ENCODE measurements at places on chromosomes 13 and 19. TPM values are rescaled to one million over a fixed set of nuclear protein-coding genes. Genes with fewer than 3 reads are reported as not detected.

DNA sequence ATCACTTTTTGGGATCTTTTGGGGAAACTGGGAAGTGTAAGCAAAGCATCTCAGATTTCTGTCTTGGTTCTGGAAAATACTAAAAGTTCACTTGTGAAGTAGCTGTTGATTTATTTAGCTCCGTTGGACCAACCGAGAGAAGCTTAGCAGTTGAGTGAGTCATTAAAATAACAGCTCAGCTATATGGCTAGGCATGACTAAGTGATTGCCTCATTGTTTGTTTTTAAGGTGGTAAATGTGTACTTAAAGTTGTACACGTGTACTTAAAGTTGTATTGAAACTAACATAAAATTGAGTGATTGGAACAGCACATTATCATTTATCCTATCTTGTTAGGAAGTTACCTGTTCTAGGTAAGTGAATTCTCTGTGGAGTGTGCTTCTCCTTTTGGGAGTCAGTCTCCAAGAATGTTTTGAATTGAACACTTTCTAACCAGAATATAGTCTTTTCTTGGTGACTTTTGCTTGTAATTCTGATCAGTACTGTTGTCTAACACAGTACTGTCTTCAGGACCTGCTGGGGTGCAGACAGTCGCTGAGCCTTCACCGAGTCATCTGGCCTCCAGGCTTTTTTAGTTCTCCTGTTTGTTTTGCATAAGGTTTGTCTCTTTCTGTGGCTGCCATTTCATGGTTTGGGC lies 2.9 kb upstream of the DCUN1D2 start:
- DNase-seq = peak; percentile 99

Gene NDUFS7
- total RNA-seq = 56.8 TPM

Gene ADGRE2
- total RNA-seq = 0.17 TPM

DNA sequence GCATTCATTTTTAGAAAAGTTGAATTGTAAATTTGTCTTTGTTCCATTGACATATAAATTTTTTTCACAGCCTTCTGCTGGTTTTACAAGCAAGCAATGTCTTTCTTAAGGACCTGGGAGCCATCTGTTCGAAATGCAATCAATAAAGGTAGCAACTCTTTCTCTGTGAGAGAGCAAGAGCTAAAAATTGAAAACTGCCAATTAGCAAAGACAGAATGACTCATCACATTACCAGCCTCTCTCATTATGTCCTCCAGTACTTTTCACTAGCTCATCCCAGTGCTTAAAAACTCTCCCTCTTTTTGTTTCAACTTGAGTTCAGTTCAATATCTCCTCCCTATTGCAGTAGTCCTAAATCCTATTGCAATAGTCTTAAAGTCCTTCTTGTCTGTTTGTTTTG lies 760.7 kb upstream of the SLITRK6 start:
- no peak for DNase-seq

- no peak for DNase-seq
Observed at GRCh38 chr19:5022066-5022860, 53.4 kb downstream of the KDM4B start.

DNA sequence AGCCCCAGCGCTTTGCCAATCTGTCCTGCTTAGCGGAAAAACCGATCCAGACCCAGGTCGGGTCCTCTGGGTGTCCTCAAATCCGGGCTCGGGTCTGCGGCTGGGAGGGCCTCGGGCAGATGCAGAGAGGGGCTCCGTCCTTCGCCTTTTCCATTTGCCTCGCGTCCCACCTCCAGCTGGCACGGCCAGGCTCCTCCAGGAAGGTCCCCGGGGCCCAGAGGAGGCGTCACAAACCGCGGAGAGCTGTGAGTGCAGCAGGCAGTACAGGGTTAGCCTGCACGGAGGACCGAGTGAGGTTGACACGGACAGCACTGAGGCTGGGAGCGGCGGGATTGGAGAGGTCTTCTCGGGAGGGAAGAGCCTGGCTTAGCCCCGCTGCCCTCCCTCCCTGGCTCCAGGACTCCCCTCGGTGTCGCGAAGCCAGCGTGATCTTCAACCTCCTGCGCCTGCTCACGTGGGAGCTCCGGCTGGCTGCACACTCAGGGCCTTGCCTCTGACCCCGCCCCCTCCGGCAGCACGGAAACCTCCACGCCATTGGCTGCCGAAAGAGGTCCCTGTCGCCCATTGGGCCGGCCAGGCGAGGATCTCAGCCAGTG lies 2.8 kb upstream of the IFNL2 start:
- no peak for DNase-seq

DNA sequence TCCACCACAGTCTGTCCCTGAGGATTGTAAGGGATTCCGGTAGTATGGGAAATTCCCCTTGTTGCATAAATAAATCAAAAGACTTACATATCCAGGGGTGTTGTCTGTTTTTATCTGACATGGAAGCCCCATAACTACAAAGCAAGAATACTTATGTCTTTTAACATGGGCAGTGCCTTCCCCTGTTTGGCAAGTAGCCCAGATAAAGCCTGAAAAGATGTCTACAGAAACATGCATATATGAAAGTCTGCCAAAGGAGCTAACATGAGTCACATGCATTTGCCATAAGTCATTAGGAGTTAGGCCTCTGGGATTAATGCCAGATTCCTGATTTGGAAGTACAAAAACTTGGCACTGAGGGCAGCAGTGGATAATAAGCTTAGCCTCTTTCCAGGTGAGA lies 62.1 kb downstream of the ZNF737 start:
- DNase-seq = peak; percentile 21

DNA sequence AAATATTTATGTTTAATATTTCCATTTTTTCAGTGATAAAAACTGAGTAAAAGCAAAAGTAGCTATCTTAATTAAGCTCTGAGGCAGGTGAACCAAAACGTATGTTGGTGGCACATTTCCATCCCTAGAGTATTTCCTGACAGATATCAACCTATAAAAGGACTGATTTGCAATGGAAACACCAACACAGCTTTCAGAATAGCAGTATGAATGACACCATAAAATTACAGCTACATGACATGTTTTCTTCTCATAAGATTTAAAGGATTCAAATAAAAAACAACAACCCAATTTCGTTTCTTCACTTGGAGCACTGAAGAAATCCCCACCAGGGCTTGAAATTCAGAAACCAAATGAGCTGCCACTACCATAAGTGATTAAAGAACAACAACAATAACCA lies 194.4 kb downstream of the RFC3 start:
- no peak for DNase-seq

Gene PRKCSH
- 85.8 TPM for total RNA-seq

Gene ZNF583
- total RNA-seq = 7.2 TPM

Gene GIPC3
- total RNA-seq = not detected

GRCh38 chr19:10086591-10087192 lies 575 bp downstream of the SHFL start:
- DNase-seq = no peak

Gene ZNF154
- 4.2 TPM for total RNA-seq

DNA sequence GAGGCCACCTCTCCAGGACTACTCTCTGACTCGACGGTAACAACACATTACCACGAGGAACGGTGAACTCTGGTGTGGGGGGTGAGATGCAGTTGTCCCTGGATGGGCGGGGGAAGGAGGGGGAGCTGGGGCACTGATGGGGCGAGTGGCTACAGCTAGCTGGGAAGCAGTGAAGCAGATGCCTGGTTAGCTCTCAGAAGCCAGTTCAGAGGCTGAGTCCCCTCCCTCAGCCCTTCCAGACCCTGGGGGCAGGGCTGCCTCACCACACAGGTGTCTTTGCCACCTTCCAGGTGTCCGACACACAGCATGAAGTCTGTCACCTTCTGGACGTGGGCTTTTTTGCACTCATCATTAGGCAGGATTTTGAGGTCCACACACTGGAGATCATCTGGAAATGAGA lies 4.0 kb downstream of the KLK1 start:
- DNase-seq = no peak

- DNase-seq = peak; percentile 56
Observed at GRCh38 chr19:58150328-58150921, at the start of gene ZNF329. TSS of gene ZNF329 (minus strand) at chr19:58150789. CDS start at chr19:58129503, 21,286 bp downstream.

GRCh38 chr13:88217372-88217771 lies 546.2 kb downstream of the SLITRK5 start:
- peak; percentile 51 for DNase-seq

Measured in renal cortical epithelial cell (primary cell).